ENCODE measurements at places on chromosomes 16 and 17.

DNA sequence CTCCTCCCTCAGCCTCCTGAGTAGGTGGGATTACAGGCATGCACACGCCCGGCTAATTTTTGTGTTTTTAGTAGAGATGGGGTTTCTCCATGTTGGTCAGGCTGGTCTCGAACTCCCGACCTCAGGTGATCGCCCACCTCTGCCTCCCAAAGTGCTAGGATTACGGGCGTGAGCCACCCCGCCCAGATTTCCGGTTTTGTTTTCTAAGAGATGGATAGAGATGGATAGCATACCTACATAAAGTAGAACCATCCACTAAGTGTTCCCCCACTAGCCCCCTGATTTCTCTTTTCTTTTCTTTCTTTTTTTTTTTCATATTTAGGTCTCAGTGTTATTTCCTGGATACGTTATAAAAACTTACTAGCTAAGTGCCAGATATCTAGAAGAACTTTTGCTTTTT, 2.0 kb downstream of the WSB1 start:
- no peak for DNase-seq

DNA sequence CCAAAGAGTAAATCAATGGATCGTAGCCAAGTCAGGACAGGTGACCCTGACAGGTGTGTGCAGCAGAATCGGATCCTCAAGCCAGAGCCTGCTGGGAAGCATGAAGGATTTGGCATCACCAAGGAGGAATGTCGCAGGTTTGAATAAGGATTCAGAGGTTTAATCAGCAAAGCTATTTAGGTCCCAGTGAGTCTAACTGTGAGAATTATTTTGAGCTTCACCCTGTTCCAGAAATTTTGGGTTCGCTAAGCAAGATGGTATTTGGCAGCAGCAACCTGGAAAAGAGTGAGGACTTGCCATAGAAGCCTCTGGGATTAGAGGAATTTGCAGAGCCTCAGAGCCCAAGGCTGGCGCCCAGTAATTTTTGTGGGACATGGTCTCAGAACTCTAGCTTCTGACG, 173.0 kb downstream of the CCDC182 start:
- DNase-seq = peak; percentile 55

DNA sequence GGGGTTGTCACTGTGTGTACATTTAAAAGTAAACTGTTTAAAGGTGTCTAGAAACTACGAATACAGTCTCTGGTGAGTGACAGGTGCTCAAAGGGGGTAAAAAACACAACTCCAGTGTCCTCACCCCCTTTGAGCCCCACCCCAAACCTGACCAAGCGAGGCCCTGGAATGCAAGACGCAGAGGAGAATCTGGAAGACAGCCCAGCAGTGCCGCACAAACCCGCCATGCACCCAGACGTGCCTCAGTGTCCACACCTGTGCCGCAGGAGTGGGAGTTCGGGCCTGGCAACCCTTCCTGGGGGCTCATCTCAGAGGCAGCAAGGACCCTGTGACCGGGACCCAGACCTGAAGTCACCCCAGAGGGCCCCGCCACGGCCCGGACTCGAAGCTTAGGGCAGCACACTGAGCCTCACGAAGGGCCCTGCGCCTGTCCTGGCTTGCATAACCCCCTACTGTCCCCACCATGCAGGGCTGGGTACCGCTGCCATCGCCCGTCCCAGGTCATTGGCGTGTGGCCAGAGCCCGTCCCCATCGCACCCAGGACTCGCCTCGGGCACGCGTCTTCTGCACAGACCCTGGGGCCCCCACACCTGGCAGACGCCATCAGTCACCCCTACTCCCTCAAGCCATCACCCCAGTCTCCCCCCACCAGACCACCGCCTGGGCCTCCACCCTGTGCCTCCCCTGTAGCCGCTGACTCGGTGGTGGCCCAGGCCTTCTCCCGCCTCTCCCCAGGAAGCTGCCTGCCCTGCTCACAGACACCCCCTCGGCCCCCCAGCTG, 33.0 kb upstream of the ZC3H18 start:
- no peak for DNase-seq

DNA sequence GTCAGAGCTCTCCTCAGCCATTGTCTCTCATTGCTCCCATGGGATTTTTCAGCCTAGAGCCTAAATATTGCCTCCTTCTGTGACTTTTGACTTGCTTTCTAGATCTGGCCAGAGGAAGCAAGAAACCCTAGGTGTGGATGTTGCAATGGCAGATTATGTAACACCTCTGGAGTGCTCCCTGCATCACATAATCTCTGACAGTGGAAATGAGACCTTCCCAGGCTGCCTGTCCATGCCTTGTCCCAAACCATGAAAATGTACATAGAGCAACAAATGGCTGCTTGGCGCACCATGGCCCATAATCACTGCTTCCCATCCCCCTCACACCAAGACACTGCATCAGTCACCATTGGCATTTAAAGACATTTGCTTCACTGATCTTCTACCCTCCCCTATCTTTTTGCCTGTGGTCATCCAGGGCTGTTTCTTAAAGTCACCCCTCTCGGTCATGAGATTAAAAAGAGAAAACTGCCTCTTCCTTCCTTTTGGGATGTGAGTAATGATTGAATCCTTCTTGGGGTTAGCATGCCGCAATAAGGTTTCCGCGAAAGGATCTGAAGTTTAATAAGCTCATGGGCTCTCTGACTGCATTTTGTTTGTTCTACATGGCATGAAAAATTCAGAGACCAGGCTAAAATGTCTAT, 34.2 kb upstream of the CCL2 start:
- no peak for DNase-seq

Measured in gastrocnemius medialis (tissue), 4 donors.